Stimulated activated CD4-positive, alpha-beta T cell treated with anti-CD3 and anti-CD28 coated beads, Interleukin-4, amount 100 ng/mL, for 48 hours (primary cell): ENCODE measurements at places on chromosomes 5 and 9.

DNA sequence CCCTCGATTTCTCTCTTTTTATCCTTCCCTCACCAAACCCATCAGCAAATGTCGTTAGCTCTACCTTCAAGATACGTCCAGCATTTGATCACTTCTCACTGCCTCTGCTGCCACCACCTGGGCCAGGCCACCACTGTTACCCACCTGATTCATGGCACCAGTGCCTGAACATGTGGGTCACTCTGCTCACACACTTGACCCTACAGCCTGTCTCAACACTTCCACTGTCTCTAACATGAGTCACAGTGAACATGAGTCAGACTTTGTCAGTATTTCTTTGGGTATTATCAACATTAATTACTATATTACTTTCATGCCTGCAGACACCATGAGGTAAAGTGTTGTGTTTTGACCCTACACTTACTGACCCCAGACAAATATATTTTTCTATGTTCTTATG, 19.6 kb downstream of the SLC24A2 start:
- no peak for DNase-seq

DNA sequence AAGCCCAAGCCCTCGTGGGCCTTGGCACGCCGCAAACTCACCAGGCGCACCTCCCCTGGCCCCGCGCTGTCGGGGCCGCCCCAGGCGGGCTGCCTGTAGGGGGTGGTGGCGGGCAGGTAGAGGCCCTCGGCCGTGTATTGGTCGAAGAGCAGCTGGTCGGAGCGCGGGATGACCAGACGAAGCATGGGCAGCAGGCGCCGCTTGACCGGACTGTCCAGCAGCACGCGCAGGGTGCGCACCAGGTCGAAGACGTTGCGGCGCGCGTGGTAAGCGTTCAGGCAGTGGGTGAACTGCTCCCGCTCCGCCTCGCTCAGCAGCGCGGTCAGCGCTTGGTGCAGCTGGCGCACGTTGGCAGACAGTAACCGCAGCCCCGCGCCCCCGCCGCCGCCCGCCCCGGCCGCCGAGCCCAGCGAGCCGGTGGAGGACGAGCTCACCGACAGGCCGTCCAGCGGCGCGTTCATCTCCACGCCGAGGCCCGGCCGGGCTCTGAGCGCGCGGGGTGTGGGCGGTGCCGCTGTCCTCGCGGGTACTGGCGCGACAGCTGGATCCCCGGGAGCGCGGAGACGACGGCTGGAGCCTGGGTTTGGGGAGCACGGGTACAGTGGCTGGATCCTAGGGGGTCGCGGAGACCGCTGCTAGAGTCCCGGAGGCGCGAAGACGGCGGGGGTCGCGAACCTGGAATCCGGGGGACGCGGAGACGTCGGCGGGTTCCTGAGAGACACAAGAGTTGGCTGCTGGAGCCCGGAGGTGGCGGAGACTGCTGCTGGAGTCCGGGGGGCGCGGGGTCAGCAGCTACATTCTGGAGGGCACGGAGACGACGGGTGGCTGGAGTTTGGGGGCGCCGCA, 709 bp downstream of the WHRN start:
- peak; percentile 17 for DNase-seq

GRCh38 chr9:32647671-32648070, 12.2 kb upstream of the TAF1L start:
- DNase-seq = no peak

GRCh38 chr5:110817459-110817858, 78.7 kb downstream of the SLC25A46 start:
- no peak for DNase-seq
